Stimulated activated memory B cell treated with anti-CD40 and anti-IgM and Interleukin-4, amounts not matched to agents 10 μg/mL and 1 μg/mL and 100 μg/mL, for 72 hours (primary cell): ENCODE measurements at places on chromosomes 11 and 22.

DNA sequence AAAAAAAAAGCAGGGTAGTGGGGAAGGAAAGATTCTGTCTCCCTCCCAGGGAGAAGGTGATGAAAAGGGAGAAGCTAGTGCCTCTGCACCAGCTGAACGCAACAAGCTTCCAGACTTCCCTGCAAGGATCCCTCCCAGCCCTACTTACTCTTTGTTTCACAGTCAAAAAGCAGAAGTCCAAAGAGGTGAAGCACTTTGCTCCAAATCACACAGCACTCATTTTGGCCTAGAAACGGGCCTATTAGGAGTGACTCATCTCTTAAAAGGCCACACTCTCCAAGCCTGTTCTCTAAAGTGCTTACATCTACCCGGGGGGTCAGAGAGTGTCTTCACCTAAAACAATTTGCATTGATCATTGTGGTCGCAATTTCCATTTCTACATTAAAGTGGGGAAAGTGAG lies 17.7 kb upstream of the GRK3 start:
- ATAC-seq: peak; percentile 87

- no peak for ATAC-seq
These were observed 759 bp downstream of the AP2A2 start for GRCh38 chr11:926341-926916.

DNA sequence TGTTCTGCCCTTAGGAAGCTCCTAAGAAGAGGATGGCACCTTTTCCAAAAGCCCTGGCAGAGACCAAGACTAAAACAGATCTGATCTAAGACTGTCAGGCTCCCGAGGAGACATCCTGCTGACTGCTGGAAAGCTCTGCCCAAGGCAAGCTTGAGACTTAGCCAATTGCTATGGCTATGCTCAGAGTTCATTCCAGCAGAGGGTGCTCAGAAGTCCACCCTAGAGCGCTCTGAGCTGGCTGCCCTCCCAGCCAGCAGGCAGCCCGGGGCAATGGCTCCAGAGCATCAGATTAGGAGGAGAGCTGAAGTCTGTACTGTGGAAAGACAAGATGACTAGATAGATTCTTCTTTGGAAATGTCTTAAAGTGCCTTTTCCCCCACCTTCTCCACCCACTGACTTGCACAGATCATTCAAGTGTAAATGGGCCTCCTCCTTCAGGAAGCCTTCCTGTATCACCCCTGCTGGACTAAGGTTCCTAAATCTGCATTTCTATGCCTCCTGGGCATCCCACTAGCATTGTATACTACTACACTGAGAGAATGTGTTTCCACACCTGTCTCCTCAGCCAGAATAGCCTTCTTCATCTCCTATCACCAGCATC lies 23.4 kb downstream of the LRRC55 start:
- no peak for ATAC-seq

DNA sequence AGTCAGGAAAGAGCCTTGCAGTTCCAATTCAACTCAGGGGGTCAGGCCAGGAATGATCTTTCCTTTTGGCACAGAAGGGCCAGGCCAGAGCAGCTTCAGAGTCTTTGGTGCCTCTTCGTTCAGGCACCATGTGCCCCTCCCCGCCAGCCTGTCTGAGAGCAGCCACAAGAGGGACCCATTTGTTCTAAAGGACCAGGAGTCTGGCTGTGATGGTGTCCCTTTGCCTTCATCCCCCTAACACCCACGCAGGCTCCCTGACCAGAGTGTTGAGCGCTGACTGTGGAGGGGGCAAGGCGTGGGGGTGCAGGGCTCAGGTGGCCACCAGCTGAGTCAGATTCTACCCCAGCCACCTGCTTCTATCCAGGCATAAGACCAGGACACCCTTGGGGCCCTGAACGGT lies 156.4 kb downstream of the TTC17 start:
- ATAC-seq: no peak

GRCh38 chr11:46445192-46445919 lies 53.8 kb upstream of the CHRM4 start:
- ATAC-seq: no peak

GRCh38 chr11:2666401-2666741 lies 33.4 kb downstream of the KCNQ1OT1 start:
- ATAC-seq: no peak

GRCh38 chr22:28141614-28142013 lies 222.6 kb upstream of the PITPNB start:
- ATAC-seq: no peak

DNA sequence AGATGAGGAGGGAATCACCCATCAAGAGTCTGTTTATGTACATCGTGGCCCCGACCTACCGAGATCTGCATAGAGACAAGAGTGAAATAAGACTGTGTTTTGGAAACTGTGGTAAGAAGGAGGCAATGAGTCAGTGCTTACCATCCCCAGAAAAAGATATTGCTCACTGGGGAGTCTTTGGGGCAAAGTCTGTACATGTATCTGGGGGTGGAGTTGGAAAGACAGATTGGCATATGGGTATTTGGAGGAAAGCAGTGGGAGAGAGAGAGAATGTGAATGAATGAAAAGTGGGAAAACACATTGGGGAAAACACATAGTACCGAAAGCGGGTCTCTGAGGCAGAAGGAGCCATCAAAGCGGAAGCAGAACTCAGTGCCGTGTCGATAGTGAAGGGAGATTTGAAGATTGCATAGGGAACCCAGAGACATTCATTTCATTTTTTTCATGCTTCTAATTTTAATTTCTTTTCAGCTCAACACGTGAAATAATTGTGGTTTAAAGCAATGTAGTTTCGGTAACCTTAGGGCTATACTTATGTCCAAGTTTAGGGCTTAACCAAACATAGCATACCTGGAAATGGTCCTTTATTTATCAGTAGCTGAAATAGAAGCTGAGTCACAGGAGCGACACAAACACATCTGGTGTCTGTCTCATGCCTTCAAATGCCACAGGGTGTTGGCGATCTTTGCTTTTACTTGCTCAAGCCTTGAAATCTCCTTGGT lies 98.6 kb upstream of the CD44 start:
- ATAC-seq: peak; percentile 93

GRCh38 chr22:21030621-21031544 lies 1.5 kb downstream of the SLC7A4 start:
- ATAC-seq: no peak

- no peak for ATAC-seq
These were observed 102.4 kb upstream of the FSHB start for GRCh38 chr11:30128269-30128932.

- ATAC-seq: no peak
These were observed 70.0 kb downstream of the MICAL3 start for GRCh38 chr22:17954200-17954859.

DNA sequence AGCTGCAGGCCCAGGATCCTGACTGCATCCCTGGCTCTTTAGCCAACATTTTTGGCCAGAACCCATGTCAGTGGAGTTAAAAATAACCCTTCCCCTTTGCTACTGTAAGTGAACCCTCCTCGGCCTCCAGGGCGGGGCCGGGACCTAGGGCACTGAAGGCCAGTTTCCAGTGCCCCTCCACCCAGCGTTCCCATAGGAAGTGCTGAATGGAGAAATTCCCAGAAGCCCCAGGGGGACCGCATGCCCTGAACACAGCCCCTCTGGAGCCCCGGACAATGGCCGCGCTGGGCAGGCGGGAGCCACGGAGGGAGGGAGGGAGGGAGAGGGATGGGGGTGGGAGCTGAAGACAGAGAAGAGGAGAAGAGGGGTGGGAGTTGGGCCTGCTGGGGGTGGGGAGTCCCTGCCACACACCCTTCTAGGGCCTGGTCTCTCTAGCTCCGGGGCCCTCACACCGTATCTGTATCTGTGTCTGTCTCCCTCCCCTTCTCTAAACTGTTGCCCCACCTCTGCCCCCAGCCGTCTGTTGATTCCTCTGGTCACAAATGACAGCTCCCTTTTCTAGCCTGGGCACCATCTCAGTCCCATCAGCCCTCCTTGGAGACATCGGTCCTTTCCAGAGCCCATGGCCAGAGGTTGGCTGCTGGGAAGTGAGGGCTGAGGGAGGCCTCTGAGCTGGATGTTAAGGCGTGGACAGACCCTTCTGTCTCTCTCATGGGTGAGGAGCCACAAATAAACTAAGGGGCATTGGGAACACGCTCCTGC lies 10.9 kb downstream of the PDGFB start:
- no peak for ATAC-seq

- ATAC-seq: peak; percentile 59
These were observed 196.9 kb downstream of the CSNK2A3 start for GRCh38 chr11:11155962-11156815.

DNA sequence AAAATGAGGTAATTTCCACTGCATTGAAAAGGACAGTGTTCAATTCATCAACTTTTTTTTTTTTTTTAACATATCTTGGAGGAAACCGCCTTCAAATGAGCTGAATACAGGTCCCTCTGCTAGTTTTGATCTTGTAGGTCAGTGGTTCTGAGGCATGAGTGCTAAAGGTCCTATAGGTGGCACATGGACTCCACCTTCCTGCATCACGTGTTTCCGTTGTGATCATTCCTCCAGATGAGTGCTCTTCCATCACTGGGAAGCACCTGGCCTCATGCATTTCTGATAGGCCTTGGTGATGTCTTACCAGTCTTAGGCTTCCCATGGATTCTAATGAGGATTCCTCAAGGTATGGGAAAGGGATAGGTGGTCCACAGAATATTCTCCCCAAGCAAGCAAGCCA lies 37.8 kb downstream of the FDX1 start:
- ATAC-seq: no peak

DNA sequence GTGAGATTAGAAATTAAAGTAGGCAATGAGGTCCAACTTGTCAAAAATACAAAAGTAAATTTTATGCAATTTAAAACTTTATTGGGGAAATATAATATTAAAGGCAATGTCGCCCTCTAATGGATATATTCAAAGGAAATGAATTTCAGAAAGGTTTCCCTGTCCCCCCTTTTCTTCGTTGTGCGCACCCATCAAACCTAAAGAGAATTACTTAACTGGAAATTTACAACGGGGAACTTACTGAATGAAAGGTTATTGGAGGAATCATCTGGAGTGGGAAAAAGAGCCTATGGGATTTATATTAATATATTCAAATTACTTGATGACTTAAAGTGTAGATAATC lies 1.7 kb upstream of the ABTB2 start:
- ATAC-seq: no peak
